Karpas-422 (cell line): ENCODE measurements at places on chromosomes 3 and 15.

- H3K4me3 ChIP-seq = no peak overlapping the region
- no peaks in the 10 kb centered on the region for H3K36me3 ChIP-seq
- no peak overlapping the region for H3K27ac ChIP-seq
- no peak for DNase-seq
Measured at GRCh38 chr3:187794731-187795130, 49.5 kb upstream of the BCL6 start.

DNA sequence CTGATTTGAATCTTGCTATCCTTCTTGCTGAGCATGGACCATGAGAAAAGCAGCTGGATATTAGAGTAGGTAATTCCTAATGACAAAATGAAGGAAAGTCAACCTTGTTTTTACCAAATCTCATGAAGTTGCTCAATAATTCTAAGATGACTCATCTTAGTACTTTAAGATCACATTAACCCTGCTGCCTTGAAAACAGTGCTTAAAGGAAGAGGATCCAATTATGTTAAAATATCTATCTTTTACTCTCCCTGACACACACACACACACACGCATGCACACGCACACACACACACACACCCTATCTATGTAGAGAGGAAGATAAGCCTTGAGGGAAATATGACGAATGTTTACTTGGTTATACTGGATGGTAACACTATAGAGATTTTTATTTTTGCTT, 16.0 kb upstream of the MYO1E start:
- no peaks in the 10 kb centered on the region for H3K4me1 ChIP-seq
- no peak overlapping the region for H3K4me3 ChIP-seq
- H3K27ac ChIP-seq = no peak overlapping the region
- no peaks in the 10 kb centered on the region for H3K36me3 ChIP-seq
- no peaks in the 10 kb centered on the region for H3K27me3 ChIP-seq

- H3K36me3 ChIP-seq = no peaks in the 10 kb centered on the region
- H3K27ac ChIP-seq = no peak overlapping the region
- no peaks in the 10 kb centered on the region for H3K27me3 ChIP-seq
- DNase-seq = no peak
- no peak overlapping the region for H3K4me3 ChIP-seq
Measured at GRCh38 chr15:100681335-100681746, 79.0 kb downstream of the ASB7 start.

GRCh38 chr15:22257047-22258008, 177.0 kb downstream of the OR4M2 start:
- no peak for DNase-seq
- H3K36me3 ChIP-seq = no peaks in the 10 kb centered on the region
- no peak overlapping the region for H3K27ac ChIP-seq
- H3K4me1 ChIP-seq = no peaks in the 10 kb centered on the region
- no peaks in the 10 kb centered on the region for H3K27me3 ChIP-seq

DNA sequence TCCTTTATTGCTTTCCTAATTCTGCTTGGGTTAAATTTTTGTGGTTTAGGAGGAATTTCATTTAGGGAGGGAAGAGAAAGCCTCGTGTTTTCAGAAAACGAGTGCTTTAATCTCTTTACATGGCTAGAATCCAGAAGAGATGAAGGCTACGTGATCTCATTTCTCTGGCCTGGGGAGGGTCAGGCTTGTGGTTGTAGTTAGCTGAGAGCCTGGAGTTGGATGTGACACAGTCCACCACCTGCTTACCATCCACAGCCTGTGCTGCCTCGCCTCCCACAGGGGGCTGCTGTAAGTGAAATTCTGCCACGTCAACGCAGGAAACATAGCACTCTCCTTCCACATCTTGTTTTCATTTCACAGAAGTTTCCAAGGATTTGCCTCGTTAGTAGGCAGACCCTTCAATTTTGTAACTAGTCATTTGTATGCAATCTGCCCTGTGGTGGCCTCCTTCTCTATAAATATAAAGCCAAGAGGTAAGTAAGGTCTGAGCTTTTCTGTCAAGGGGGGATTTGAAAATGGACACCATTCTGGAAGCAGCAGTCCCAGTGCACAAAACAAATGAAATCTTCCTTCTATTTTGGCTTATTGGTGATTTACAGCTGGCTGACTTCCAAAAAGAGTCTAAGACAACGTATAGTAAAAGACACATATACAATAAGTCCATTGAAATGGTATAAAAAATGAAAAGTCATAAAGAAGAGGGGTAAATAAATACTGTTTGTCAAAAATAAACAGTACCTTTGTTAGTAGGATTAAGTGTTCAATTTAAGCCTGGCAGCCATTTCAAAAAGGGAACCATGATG, 3.4 kb downstream of the GXYLT2 start:
- DNase-seq = no peak
- H3K27ac ChIP-seq = no peak overlapping the region
- H3K4me1 ChIP-seq = peaks cover 16% of the 10 kb centered on the region
- 0 out of 2 replicates have a peak, but pooled peaks cover 3% of the 10 kb centered on the region for H3K27me3 ChIP-seq
- no peaks in the 10 kb centered on the region for H3K36me3 ChIP-seq

DNA sequence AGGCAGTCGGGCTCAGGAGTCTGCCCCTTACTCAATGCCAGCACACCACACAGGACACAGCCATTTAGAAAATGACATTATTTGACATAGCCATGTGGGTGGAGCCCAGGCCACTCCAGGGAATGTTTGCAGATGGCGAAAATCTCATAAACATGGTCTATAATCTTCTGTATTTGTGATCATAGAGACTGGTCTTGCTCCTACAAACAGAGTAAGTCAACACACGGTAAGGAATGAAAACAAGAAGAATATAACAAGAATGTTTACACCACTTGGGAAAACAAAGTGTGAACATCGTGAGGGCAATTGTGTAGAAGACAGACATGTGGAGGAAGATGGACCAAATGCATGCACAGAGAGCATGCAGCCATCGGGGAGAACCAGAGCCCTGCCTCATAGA, 68.2 kb downstream of the SEMA5B start:
- H3K27me3 ChIP-seq = no peaks in the 10 kb centered on the region
- H3K27ac ChIP-seq = no peak overlapping the region
- no peak overlapping the region for H3K4me3 ChIP-seq
- DNase-seq = no peak
- H3K36me3 ChIP-seq = no peaks in the 10 kb centered on the region

DNA sequence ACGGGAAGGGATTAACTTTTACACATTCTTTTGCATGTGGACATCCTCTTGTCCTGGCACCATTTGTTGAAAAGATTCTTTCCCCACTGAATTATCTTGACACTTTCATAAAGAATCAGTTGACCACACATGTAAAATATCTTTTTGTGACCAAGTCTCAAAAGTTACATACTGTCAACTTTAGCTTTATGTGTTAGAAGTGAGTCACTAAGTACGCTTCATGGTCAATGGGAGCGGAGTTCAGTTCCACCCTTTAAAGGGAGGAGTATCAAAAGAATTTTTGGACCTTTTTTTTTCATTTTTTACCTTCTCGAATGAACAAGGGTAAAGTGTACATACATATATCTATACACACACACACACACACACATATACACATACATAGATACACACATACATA, 35.4 kb downstream of the MAPK6 start:
- H3K27ac ChIP-seq = no peak overlapping the region
- no peaks in the 10 kb centered on the region for H3K4me1 ChIP-seq
- DNase-seq = no peak
- H3K4me3 ChIP-seq = no peak overlapping the region
- H3K36me3 ChIP-seq = peaks cover 36% of the 10 kb centered on the region

- no peak overlapping the region for H3K27ac ChIP-seq
- DNase-seq = no peak
- peaks cover 9% of the 10 kb centered on the region; the same call in 1 of the 2 replicates for H3K4me1 ChIP-seq
- no peaks in the 10 kb centered on the region for H3K36me3 ChIP-seq
Measured at GRCh38 chr3:151351219-151351618, 21.9 kb upstream of the P2RY13 start.

DNA sequence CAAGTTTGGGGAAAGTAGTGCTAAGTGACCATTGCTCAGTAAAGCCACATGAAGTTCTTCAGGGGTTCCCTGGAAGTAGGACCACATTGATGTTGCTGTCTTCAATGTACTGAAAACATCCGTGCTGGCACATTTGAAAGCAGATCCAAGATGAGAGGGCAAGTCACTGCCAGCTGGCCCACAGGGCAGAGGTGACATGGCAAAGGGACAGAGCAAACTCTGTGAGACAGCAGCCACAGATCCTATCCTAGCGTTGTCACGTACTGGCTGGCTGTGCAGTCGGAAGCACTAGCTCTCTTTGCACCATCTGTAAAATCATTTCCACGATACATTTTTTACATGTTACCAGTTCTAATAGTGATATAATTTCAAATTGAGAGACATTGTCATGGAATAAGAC, 13.8 kb downstream of the MUC13 start:
- H3K27me3 ChIP-seq = 0 out of 2 replicates have a peak, but pooled peaks cover 3% of the 10 kb centered on the region
- DNase-seq = no peak
- no peak overlapping the region for H3K27ac ChIP-seq
- H3K4me1 ChIP-seq = no peaks in the 10 kb centered on the region

DNA sequence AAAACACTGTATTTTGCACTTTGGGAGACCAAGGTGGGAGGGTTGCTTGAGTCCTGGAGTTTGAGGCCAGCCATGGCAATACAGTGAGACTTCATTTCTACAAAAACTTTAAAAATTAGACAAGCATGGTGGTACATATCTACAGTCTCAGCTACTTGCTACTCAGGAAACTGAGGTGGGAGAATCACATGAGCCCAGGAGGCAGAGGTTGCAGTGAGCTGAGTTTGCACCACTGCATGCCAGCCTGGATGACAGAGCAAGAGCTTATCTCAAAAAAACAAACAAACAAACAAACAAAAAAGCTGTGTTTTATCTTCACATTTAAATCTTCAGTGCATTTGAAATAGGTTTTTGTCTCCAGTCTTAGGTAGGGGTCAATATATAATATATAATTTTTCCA, 4.8 kb upstream of the SLC9C1 start:
- H3K27me3 ChIP-seq = no peaks in the 10 kb centered on the region
- DNase-seq = no peak
- H3K4me1 ChIP-seq = peaks cover 42% of the 10 kb centered on the region
- no peaks in the 10 kb centered on the region for H3K36me3 ChIP-seq
- no peak overlapping the region for H3K4me3 ChIP-seq

- H3K36me3 ChIP-seq = no peaks in the 10 kb centered on the region
- no peaks in the 10 kb centered on the region for H3K27me3 ChIP-seq
- peak; percentile 92 for DNase-seq
- no peak overlapping the region for H3K4me3 ChIP-seq
- peaks cover 21% of the 10 kb centered on the region for H3K4me1 ChIP-seq
- no peak overlapping the region for H3K27ac ChIP-seq
Measured at GRCh38 chr15:78739996-78740903, 71.0 kb downstream of the ADAMTS7 start.

GRCh38 chr3:141392897-141393734, 24.8 kb downstream of the ZBTB38 start:
- H3K36me3 ChIP-seq = no peaks in the 10 kb centered on the region
- no peaks in the 10 kb centered on the region for H3K27me3 ChIP-seq
- peaks cover 10% of the 10 kb centered on the region for H3K4me1 ChIP-seq
- H3K4me3 ChIP-seq = no peak overlapping the region

DNA sequence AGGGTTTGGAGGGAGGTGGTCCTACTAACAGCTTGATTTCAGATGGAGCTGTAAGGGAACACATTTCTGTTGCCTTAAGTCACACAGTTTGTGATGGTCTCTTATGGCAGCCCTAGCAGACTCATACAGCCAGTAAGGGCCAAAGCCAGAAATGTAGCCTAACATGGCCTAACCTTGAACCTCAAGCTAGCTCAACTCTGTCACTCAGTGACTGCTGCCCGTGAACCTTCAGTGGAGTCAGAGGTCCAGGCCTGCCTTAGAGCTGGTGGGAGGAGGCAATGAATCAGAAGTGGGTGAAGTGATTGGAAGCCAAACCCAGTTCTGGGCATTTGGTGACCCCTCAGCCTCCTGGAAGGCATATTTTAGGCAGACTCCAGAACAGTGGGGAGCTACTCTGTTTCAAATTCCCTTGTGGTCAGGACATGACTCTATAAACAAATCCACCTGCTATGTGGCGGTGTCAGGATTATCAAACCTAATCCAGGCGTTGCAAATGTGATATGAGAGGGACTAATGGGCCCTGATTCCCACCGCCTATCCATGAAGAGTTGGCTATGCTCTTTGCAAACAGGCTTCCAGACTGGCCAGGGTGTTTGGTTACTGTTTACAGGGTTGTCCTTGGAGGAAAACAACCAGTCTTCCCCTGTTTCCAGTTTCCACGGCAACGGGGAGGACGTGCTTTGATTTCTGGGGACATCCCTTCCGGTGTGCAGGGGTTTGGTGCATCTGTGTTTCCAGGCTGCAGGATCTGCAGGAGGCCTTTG, 105.9 kb upstream of the AGBL1 start:
- H3K36me3 ChIP-seq = no peaks in the 10 kb centered on the region
- no peaks in the 10 kb centered on the region for H3K27me3 ChIP-seq
- DNase-seq = no peak
- H3K4me3 ChIP-seq = no peak overlapping the region
- H3K27ac ChIP-seq = no peak overlapping the region
- H3K4me1 ChIP-seq = no peaks in the 10 kb centered on the region

- H3K27ac ChIP-seq = no peak overlapping the region
Measured at GRCh38 chr3:70854108-70854507, 541.7 kb upstream of the MDFIC2 start.

- no peaks in the 10 kb centered on the region for H3K27me3 ChIP-seq
- no peaks in the 10 kb centered on the region for H3K36me3 ChIP-seq
- peak; percentile 66 for DNase-seq
- H3K4me3 ChIP-seq = no peak overlapping the region
Measured at GRCh38 chr15:68676011-68676605, 97.3 kb downstream of the CORO2B start.

GRCh38 chr15:40307421-40308211, at the start of gene PLCB2:
Gene PLCB2, minus strand, starts transcription at chr15:40307935. Its CDS starts 263 bp downstream, at chr15:40307672.
- no peaks in the 10 kb centered on the region for H3K27me3 ChIP-seq
- H3K4me3 ChIP-seq = peak within 1 kb of the TSS; percentile 59; the same call in 1 of the 2 replicates
- peak; percentile 74 for DNase-seq
- H3K4me1 ChIP-seq = peaks cover 33% of the 10 kb centered on the region

- H3K27me3 ChIP-seq = no peaks in the 10 kb centered on the region
- DNase-seq = peak; percentile 55
- no peak overlapping the region for H3K4me3 ChIP-seq
- no peak overlapping the region for H3K27ac ChIP-seq
- H3K4me1 ChIP-seq = no peaks in the 10 kb centered on the region
Measured at GRCh38 chr15:57865294-57865693, 158.8 kb downstream of the POLR2M start.

GRCh38 chr3:122307976-122308375, 17.1 kb upstream of the CSTA start:
- H3K27me3 ChIP-seq = no peaks in the 10 kb centered on the region
- H3K4me1 ChIP-seq = no peaks in the 10 kb centered on the region
- no peaks in the 10 kb centered on the region for H3K36me3 ChIP-seq
- H3K4me3 ChIP-seq = no peak overlapping the region
- H3K27ac ChIP-seq = no peak overlapping the region
